Peyer's patch (tissue), 4 donors: ENCODE measurements at places on chromosomes 2 and 18.
A peak's percentile ranks its signal among the peaks of the same experiment; 100 is the strongest.

- DNase-seq, result no peak
Measured at GRCh38 chr2:69701100-69701945, 40.6 kb upstream of the ANXA4 start.

DNA sequence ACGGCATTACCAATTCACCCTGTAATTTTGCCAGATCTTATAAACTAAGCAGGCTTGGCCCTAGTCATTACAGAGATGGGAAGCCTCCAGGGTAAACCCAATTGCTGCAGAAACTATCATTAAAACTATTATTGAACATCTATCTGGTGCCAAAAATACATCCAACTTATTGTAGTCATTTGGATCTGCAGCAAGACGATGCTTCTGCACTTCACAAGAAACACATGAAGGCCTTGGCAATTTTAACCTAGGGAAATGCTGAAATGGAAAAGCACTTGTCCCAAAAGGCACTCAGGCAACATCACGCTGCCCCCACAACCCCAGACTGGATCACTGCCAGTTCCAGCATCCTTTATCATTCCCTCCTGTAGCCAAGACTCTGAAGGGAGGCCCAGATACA is 85.3 kb upstream of the ACVR2A start:
- no peak for DNase-seq

- peak; percentile 51 for DNase-seq
Measured at GRCh38 chr2:10413991-10414451, 34.1 kb downstream of the ODC1 start.

GRCh38 chr2:71563872-71564271 is 110.5 kb downstream of the DYSF start:
- DNase-seq, result no peak

GRCh38 chr18:61352611-61353010 is 19.4 kb downstream of the CDH20 start:
- no peak for DNase-seq

- DNase-seq, result no peak
Measured at GRCh38 chr2:38409156-38410102, 32.4 kb upstream of the ATL2 start.

- no peak for DNase-seq
Measured at GRCh38 chr2:241818229-241818942, 9.4 kb downstream of the NEU4 start.

GRCh38 chr2:14563324-14563723 is 69.2 kb upstream of the LRATD1 start:
- no peak for DNase-seq

- peak; percentile 25 for DNase-seq
Measured at GRCh38 chr2:68251855-68252399, 405 bp downstream of the PPP3R1 start.

- DNase-seq, result no peak
Measured at GRCh38 chr18:10949655-10950054, 199.7 kb downstream of the PIEZO2 start.

GRCh38 chr2:101679037-101679726 is 18.3 kb upstream of the MAP4K4 start:
- no peak for DNase-seq

- no peak for DNase-seq
Measured at GRCh38 chr2:220855296-220855695, 716.8 kb downstream of the EPHA4 start.

- DNase-seq, result no peak
Measured at GRCh38 chr2:118858485-118859156, 11.2 kb upstream of the EN1 start.

DNA sequence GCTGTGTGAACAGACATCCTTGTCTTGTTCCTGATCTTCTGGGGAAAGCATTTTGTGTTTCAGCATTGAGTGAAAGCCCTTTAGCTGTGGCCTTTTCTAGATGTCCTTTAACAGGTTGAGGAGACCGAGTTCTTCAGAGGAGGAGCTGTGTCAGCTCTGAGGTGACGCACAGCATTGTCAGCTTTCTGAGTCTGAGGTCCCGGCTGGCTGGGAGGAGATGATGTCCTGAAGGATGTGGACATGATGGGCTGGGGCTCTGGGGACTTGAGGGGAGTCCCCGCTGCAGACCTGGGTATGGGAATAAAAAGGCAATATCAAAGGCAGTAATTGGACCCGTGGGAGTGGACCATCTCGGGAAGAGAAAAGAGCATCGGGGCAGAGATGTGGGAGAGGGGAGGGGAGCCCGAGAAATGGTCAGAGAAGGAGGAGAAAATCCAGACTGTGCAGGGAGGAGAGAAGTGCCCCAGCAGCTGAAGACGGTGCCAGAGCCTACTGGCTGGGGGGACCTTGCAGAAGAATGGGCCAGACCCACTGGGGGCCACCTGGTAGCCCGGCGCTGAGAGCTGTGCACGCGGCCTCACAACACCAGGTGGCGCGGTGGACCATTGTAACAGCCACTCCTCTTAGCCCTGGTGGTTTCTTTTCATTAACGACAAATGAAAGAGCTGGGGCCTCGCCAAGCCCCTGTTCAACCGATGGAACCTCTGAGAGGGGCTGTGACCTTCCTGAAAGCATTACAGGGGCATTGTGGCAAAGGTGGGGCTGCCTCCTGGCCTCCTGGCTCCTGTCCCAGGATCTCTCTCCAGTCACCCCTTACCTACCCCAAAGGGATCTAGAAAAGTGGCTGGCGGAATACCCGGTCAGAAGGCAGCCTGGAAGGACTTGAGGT is 61.6 kb downstream of the ST3GAL5 start:
- peak; percentile 87 for DNase-seq

- no peak for DNase-seq
Measured at GRCh38 chr2:150222942-150223341, 264.5 kb downstream of the RND3 start.

GRCh38 chr2:43486603-43487002 is 109.2 kb downstream of the THADA start:
- DNase-seq, result peak; percentile 49

GRCh38 chr2:30270166-30270565 is 38.8 kb downstream of the LBH start:
- no peak for DNase-seq
